ENCODE measurements at places on chromosomes 11 and 22.

GRCh38 chr22:48577014-48577690 is 1250.5 kb downstream of the BRD1 start:
- no peak for DNase-seq

GRCh38 chr11:111422494-111423249 is 43.6 kb upstream of the POU2AF1 start:
- no peak for DNase-seq

DNA sequence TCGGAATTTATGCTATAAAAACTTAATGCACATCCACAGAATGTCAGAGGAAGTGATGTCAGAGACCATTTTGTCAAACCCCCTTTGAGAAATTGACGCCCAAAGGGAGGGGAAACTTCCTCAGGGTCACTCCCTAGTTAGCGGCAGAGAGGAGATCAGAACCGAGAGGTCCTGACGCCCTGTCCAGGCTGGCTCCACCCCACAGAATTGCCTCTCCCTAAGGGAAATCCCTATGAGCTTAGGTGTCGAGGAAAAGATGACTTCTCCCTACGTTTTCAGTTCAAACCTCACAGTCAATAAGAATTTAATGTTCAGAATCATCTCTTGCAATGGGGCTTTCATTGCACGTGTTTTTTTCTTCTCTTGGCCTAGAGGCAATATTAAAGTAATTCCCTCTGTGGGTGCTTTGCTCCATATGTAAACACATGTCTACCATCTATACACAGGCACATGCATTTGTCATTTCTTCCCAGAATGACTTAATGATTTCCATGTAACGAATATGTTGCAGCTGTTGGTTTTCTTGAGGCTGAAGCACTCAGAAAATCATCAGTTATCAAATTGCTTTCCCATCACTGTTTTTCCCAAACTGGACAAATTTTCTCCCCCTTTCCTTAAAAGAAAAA is 148.7 kb upstream of the TIMP3 start:
- DNase-seq: peak; percentile 38

DNA sequence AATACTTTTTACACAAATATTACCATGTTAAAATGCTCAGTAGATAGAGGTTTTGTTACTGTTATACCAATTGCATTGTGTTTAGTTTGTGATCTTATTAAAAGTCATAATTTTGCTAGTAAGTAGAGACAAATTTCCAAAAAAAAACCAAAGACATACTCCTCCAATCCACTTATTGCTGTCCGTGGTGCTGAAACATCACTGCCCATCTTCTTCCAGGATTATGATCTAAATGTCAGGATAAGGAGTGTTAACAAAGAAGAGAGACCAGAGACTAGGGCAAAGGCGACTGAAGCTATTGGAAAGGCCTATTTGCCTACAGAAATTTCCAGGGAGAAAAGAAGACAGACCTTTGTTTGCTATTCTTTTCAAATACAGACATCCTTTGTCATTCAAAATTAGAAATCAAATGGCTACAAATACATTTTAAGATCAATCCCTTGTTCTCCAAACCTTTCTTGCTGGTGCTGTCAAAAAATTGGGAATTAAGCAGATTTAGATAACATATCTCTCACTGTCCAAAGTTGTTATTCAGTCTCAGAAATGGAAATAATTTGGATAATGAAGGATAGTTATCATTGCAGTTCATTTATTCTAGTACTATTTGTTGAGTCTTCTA is 199.7 kb downstream of the C11orf91 start:
- peak; percentile 25 for DNase-seq

All from KBM-7 (cell line).